ENCODE measurements at places on chromosomes 11 and 22.

DNA sequence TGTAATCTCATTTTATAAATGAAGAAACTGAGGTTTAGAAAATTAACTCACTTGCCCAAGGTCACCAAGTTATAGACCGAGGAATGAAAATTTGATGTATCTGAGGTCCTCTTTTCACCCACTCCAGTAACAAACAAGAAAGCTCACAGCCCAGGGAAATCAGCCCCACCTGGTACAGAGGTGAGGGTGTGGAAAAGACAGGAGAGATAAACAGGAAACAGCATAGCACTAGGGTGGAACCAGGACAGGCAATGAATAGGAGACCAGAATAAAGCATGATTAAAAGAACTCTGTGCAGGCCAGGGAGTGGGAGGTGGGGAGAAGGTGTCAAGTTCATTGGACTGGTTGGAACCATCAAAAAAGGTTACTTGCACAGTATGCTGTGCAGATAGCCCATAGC lies 46.2 kb upstream of the SMCO4 start:
- DNase-seq = no peak

DNA sequence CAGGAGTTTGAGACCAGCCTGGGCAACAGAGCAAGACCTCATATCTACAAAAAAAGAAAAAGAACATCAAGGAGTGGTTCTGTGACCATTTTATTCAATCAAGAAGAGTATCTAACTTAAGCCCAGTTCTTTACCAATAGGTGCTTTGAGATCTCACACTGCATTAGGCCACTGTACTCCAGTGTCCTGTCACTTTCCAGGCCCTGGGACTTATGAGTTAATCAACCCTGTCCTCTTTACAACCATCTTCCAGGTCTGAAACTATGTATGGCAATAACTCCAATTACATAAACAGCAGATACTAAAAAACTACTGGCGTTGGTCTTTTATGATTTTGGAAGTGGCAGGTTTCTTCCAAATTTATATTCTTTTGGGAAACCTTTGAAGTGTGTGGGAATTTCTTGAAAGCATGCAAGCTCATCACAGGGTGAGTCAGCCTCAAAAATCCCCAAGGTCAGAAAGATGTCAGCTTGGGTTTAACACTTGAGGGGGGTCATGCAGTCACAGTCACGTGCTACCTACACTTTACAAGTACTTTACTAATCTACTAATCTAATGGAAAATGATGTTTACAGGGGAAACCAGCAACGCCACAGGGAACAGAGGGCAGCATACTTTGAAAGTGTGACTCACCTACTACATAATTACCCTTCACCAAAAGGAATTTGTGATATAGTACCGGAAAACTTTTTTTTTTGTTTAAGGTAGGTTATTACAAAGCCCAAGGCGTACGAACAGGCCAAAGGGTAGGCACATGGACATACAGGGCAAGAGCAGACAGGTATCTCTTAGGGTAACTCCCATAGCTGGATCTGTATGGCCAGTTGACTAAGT lies 15.6 kb downstream of the PISD start:
- peak; percentile 91 for DNase-seq

DNA sequence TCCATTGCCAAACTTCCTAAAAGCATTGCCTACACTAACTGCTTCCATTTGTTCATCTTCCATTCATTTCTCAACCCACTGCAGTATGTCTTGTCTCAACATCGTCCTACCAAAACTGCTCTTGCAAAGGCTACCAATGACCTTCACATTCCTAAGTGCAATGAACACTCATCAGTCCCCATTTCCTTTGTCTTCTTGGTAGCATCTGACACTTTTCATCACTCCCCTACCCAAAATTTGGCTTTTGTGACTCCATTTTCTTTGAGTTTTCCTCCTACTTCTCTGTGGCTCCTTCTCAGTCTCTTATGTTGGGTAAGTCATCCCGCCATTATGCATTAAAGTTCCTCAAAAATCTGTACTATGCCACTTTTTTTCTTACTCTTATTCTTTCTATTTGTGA lies 135.4 kb downstream of the CCDC81 start:
- DNase-seq = no peak

DNA sequence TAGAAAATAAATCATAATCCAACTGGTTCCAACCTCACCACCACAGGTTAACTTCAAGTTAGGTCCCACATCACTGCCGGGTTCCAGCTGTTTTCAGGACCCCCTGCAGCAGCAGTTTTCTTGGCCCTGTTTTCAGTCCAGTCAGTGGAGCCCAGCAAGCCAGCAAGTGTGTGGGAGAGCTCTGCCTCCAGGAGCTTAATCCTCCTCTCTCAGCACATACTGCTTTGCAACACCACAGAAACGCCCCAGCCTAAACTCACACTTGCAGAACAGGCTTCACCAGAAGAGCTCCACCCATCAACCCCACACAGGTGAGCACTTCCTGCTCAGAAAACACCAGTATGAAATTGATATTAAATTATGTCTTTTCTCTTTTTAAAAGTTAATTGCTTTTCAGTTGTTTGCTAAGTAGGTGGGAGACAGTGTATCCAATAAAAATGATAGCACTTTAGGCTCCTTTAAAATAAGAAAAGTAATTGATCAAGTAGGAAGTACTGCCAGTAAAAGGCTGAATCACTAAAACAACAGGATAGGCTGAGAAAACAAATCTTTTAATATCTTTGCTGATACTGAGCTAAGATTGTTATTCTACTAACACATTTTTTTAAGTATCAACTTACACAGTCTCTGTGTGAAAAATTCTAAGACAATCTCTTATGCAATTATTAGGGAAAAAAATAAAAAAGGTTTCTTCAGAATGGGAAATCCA lies 81.5 kb upstream of the TP53AIP1 start:
- peak; percentile 97 for DNase-seq

DNA sequence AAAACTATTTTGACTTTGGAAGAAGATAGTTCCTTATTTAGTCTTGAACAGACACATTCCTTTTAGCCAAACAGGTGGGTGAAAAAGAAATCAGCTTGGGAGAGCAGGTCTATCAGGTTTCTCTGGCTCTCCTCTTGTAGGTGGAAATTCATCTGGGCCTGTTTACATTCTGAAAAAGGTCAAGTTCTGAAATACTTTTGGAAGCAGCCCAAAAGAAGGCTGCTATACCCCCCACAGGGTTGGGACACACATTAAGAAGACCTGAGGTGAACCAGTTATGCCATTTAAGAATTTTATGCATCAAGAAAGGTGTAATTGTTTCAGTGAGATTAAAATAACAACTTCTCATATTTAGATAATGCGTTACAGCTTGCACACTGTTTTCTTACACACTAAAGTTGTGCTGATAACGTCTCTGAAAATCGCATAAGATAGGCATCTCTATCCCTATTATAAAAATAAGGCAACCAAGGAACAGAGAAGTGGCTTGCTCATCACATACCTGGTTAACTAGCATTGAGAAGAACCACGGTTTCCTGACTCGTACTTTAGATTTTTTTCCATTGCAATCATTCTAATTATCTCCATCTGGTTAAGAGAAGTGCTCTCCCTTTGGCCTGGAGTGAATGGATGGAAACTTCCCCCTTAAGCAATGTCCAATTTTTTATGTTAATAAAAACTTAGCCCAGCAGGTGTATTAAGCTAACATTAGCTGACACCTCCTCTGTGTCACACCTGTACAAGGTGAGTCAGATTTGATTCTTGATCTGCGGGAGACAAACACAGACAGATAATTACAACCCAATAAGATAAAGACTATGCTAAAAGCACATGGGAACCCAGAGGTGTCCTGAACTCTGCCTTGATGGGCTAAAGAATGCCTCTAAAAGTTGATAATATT lies 60.5 kb upstream of the UCP3 start:
- DNase-seq = peak; percentile 71

Data from epithelial cell of esophagus (primary cell).